ENCODE measurements at places on chromosomes 2 and 18.

DNA sequence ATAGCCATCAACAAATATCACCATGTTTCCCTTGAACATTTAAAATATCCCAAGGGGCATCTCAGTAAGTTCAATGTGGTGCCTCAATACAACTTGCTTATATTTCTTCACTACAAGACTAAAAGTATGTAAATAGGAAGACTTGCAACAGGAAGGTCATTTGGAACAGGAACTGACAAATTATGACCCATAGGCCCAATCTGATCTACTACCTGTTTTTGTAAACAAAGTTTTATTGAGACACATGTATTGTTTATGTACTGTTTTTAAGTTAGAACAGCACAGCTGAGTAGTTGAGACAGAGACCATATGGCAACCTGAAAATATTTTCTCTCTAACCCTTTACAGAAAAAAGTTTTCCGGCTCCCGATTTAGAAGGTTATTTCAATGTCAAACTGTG is 154.8 kb upstream of the TFPI start:
- DNase-seq: no peak

GRCh38 chr2:24438106-24438505 is 52.9 kb upstream of the NCOA1 start:
- DNase-seq: no peak

DNA sequence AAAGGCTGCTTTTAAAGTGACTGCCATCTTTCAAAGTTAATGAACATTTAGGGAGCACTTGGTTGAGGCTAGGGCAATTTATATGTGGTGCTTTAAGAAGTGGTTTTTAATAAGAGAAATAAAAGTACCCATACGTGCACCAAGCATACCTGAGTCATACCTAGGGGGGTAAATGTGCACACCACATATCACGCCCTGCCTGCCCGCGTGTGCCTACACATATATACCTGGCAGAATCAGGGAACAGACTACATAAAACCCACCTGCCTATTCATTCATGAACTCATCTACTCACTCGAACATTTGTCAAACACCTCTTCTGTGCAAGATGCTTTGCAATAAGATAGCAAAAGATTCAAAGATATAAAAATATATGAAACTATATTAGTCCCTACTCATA is 69.3 kb upstream of the TMEM200C start:
- DNase-seq: no peak

DNA sequence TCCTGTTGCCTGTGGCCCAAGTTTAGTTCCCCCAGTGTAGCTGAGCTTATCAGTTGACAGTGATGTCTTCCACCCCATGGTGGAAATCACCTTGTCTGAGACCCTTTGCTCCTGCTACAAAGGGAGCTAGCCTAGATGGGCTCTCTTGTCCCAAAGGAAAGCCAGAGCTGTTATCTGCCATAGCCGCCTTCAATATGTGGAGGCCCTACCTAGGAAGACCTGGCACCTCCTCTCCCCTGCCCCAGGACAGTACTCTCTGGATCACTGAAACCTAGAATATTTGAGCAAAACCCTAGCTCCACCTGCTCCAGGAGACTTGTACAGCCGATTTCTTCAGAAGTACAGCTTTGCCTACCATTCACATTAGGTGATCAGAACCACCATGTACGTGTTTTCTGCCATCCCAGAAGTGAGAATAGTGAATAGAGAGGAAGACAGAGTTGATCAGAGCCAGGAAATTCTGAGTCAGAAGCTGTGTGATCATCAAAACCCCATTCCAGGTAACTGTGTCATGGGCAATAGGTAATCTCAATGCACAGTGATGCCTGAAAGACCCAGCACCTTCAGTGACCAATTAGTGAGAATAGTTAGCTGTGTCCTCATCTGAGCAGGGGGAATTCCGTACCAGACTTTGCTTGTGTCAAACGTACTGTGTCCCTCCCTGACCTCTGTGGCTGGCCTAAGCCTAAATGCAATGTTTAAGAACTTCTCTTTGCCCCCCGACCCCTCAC is 138.4 kb upstream of the ALPP start:
- DNase-seq: no peak

GRCh38 chr18:57916684-57917083 is 113.6 kb upstream of the ATP8B1 start:
- DNase-seq: no peak

DNA sequence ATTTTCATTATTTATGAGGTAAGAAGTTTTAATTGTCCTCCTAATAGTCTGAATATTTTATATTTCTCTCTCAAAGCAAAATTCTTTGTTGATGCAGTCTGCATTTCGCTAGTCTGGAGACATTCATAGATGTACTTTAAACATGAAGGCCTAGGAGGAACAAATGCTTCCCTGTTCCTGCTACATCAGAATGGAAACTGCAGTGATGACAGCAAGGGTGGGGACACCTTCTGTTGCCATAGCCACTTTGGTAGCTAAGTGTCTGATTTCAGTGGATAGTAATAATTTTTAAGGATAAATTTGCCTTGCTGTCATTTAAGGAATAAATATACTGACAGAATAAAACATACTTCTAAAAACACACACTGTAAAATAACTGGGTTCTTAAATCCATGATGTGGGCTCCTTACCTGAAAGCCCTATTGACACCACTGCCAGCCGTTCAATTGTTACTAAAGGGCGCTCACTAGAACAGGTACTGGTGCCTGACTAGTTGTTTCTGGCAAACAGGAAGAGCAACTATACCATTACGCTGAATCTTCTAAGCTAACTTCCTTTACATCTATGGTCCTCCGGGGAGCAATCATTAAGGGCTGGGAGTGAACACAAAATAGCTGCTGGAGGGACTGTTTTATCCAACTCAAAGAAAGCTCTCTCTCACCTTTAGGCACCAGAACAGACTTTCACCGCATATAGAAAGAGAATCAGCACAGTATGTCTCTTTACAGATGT is 88.2 kb downstream of the TMEM131 start:
- no peak for DNase-seq

All from tibial nerve (tissue), 4 donors.